Lung microvascular endothelial cell (primary cell): ENCODE measurements at places on chromosomes 5 and 9. TPM values are rescaled to one million over a fixed set of nuclear protein-coding genes. Genes with fewer than 3 reads are reported as not detected.

- no peak for DNase-seq
Measured at GRCh38 chr9:123410281-123410910, 54.4 kb downstream of the CRB2 start.

DNA sequence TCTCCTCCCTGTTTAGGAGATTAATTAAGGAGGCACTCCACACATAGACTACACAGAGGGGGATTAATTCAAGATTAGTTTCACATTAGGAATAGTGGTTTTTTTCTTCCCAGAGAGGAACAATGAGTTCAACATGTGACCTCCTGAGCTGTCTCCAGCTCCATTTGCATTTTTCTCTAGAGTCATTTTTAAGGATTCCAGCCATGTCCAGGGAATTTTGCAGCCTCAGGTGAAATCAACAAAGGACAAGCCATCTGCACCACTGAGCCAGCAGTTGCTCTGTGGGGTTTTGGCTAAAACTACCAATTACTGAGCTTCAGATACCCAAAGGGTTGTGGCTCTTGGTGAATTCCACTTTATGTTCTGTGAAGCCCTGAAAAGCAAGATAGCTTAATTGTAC is 258.5 kb upstream of the PPP1R2B start:
- no peak for DNase-seq

DNA sequence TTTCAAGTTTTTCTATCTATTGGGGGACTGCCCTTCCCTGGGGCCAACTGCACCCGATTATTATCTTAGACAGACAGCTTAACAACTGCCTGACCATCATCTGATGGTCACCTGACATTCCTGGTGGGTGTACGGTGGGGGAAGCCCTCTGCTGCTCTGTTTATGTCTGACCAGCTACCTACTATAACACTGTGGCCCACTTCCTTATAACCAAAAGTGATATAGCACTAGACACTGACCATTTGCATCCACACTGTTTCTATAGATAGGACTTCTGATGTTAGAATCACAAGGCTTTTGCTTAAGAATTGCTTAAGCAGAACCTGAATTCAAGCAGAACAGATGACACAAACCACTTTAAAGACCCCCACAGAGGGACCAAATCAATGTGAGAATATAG is 110.5 kb upstream of the RAI14 start:
- DNase-seq: no peak

- no peak for DNase-seq
Measured at GRCh38 chr5:121489972-121490371, 361.7 kb upstream of the FTMT start.

DNA sequence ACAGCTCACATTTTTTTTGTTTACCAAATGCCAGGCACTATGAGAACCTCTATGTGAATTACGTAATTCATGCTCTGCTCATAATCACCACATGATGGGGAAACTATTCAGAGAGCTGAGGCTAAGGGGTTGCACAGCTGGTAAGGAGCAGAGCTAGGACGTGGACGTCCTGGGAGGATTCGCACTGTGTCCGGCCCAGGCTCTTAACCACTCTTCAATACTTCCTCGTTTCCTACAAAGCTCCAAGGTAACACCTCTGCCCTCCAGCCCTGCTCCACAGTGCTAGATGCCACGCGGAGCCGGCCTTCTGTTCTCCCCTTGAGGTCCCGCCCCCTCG is 8.7 kb downstream of the PHF19 start:
- DNase-seq: no peak

DNA sequence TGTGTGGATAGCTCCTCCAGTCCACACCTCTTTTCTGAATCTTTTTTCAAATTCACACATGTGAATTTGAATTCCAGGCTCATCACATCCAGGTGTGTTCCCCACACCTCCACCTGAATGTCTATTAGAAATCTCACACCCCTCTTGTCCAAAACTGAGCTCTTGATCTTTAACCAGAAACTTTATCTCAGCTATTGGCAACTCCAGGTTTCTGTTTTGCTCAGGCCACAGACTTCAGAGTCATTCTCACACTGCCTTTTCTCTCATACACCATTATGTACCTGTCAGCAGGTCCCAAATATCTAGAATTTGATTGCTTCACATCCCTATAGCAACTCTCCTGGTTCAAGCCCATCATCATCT is 11.6 kb downstream of the NIPSNAP3B start:
- no peak for DNase-seq

GRCh38 chr9:4986296-4986695 is 1.2 kb downstream of the JAK2 start:
- DNase-seq: peak; percentile 4

DNA sequence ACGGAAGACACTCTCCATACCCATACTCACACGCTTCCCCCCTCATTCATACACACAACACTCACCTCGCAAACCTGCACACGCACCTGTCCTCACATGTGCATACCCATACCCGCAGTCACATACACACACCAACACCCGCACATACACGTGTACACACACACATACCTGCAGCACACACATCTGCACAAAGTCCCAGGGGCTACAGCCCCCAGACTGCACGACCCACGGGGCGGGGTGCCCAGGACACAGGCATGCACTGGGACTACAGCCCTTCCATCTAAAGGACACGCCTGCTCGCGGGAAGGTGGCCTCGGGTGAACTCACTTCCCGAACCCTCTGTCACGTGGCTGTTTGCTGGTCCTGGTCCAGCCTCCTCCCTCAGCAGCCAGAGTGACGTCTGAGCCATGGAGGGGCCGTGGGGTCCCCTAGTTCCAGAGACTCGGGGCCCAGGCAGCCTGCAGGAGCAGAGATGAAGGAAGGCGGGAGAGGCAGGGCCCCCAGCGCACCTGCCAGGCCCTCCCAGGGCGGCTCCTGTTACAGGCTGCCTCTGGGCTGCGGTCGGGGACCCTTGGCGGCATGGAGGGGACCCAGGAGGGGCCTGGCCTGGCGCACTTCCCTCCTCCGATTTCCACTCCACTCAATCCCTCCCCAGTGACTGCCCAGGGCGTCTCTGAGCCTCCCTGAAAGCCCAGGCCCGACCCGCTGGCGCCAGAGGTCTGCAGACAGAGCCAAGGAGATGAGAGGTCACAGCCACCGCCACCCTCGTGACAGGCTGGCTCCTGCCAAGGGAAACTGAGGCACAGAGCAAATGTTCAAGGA is 8.1 kb downstream of the SLC12A7 start:
- peak; percentile 47 for DNase-seq

DNA sequence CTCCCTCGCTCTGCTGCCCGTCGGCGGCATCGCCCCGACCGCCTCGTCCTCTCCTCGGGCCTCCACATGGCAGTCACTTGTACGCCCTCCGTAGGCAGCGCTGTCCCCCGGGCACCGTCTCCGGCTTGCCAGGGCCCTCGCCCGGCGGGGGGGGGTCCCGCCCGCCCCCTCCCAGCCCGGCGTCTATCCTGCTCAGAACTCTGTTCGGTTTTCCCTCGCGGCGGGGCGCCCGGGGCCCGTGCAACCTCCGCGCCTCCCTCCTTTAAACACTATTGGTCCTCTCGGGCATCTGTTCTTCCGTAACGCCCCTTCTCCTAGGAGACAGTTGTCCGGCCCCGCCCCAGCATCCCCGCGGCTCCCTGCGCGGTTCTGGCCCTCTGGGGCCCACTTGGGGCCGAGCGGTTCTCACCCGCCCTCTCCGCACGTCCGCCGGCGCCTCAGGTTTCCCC is 831 bp downstream of the ODF2 start:
- peak; percentile 70 for DNase-seq

DNA sequence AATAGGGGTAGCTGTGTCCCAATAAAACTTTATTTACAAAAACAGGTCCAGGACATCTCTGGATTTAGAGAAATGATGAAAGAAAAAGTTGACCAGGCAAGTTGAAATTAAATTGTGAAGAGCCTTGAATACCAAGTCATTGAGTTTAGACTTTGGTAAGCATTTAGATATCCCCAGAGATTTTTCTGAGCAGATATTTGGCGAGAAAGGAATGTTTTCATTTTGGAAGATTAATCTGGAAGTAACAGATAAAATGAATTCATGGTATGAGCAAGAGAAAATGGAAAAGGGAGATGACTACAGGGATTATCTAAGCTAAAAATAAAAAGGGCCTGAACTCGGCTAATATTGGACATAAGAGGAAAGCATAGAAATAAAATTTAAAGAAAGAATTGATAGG is 157.6 kb downstream of the ACTL7B start:
- no peak for DNase-seq

AK8 gene
- under 0.01 TPM in 1 of 2 replicates, not detected in the other for total RNA-seq

FAM200C gene
- total RNA-seq: 2.0 and 3.2 TPM in 2 replicates

RALGPS1 gene
- 2.0 and 2.4 TPM in 2 replicates for total RNA-seq

CCNJL gene
- 3.5 and 6.3 TPM in 2 replicates for total RNA-seq

CDC20B gene
- under 0.01 TPM in 2 replicates for total RNA-seq
